Immature natural killer cell (primary cell): ENCODE measurements at places on chromosomes 3 and 15.

- no peak overlapping the region for H3K4me3 ChIP-seq
- H3K27me3 ChIP-seq = no peaks in the 10 kb centered on the region
- H3K36me3 ChIP-seq = peaks cover 23% of the 10 kb centered on the region
- H3K4me1 ChIP-seq = peaks cover 12% of the 10 kb centered on the region
Measured at GRCh38 chr3:143525408-143525807, 322.9 kb downstream of the SLC9A9 start.

DNA sequence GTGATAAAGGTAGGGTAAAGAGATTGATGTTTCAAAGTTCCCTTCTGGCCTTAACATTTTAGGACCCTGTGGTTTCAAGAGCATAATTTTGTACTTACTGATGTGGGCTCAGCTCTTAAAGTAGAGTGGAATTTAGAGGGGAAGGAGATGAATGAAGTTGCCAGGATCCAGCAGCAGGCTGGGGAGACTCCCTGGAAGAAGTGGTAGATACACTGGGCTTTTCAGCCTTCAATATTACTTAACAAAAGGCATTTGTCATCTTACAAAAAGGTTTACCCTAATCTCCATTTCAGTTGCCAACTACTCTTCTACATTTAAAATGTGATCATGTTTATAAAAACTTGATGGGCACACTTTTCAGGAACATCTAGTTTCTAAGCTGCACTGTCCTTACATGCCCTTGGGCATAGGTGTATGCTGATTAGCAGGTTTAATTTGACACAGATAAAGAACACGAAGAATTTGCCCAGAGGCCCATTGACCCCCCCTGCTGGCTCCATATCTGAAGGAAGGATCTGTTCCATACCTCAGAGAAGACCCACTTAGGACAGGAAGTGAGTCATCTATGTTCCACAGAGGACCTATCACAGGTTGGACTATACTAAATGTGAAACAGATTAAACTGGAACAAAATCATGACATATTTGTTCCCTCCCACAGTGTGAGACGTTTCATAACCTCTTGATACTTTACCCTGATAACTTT is 93.0 kb upstream of the LPP start:
- peaks cover 1% of the 10 kb centered on the region for H3K27me3 ChIP-seq
- peak; percentile 61 for DNase-seq
- H3K4me1 ChIP-seq = peaks cover 9% of the 10 kb centered on the region
- peak overlapping the region; percentile 31 for H3K27ac ChIP-seq

GRCh38 chr3:49454458-49454857 is 15.6 kb upstream of the DAG1 start:
- no peak for DNase-seq
- no peaks in the 10 kb centered on the region for H3K4me1 ChIP-seq
- H3K27ac ChIP-seq = no peak overlapping the region
- H3K36me3 ChIP-seq = no peaks in the 10 kb centered on the region
- H3K4me3 ChIP-seq = no peak overlapping the region

- peaks cover 3% of the 10 kb centered on the region for H3K36me3 ChIP-seq
- H3K4me3 ChIP-seq = peak overlapping the region; percentile 76
- peaks cover 1% of the 10 kb centered on the region for H3K27me3 ChIP-seq
- H3K27ac ChIP-seq = peak overlapping the region; percentile 89
Measured at GRCh38 chr3:27479806-27480543, 4.2 kb downstream of the SLC4A7 start.

DNA sequence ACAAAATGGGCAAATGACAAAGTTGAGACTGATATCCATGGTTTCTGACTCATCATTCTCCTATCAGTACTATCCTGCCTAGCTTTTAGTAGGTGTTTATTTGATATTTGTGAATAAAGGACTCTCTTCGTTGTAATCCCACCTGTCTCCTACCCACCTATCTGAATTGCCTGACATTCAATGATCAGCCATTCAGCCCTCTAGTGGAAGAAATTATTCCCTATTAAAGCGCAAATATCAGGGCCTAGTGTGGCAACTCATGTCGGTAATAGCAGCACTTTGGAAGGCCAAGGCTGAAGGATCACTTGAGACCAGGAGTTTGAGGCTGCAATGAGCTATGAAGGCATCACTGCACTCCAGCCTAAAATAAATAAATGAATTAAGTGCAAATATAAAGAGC is 195.7 kb upstream of the SETMAR start:
- H3K27ac ChIP-seq = no peak overlapping the region
- H3K36me3 ChIP-seq = no peaks in the 10 kb centered on the region
- H3K4me3 ChIP-seq = no peak overlapping the region
- no peak for DNase-seq

GRCh38 chr15:41568350-41569017 is 9.5 kb downstream of the TYRO3 start:
- no peak overlapping the region for H3K27ac ChIP-seq
- no peak overlapping the region for H3K4me3 ChIP-seq
- H3K4me1 ChIP-seq = no peaks in the 10 kb centered on the region
- DNase-seq = no peak

DNA sequence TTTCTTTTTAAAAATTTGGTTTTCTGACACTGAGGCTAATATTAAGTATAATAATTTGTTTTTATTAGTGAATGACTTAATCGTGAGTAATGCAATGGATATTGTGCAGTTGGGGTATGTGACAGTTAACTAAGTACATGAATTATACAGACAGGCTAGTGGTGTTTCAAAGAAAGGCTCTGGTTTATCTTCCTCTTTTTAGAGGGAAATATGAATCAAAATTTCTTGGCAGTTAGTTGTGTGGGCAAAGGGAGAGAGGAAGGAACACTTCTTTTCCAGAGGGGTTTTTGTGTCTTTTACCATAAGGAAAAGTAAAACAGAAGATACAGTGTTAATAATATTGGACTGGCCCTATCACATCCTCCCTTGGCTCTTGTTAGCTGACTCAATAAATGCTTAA is 2.7 kb downstream of the ZNF654 start:
- DNase-seq = no peak
- H3K27ac ChIP-seq = no peak overlapping the region
- no peaks in the 10 kb centered on the region for H3K36me3 ChIP-seq
- H3K4me1 ChIP-seq = peaks cover 47% of the 10 kb centered on the region
- peaks cover 3% of the 10 kb centered on the region for H3K27me3 ChIP-seq
- H3K4me3 ChIP-seq = no peak overlapping the region

GRCh38 chr3:133469140-133469731 is 69.4 kb downstream of the BFSP2 start:
- H3K4me1 ChIP-seq = no peaks in the 10 kb centered on the region
- peaks cover 5% of the 10 kb centered on the region for H3K27me3 ChIP-seq
- no peaks in the 10 kb centered on the region for H3K36me3 ChIP-seq
- H3K27ac ChIP-seq = no peak overlapping the region
- H3K4me3 ChIP-seq = no peak overlapping the region

- H3K4me1 ChIP-seq = peaks cover 6% of the 10 kb centered on the region
- H3K27me3 ChIP-seq = peaks cover 5% of the 10 kb centered on the region
- no peak overlapping the region for H3K27ac ChIP-seq
- H3K4me3 ChIP-seq = no peak overlapping the region
- no peak for DNase-seq
Measured at GRCh38 chr15:95486224-95486623, 844.3 kb upstream of the NR2F2 start.

DNA sequence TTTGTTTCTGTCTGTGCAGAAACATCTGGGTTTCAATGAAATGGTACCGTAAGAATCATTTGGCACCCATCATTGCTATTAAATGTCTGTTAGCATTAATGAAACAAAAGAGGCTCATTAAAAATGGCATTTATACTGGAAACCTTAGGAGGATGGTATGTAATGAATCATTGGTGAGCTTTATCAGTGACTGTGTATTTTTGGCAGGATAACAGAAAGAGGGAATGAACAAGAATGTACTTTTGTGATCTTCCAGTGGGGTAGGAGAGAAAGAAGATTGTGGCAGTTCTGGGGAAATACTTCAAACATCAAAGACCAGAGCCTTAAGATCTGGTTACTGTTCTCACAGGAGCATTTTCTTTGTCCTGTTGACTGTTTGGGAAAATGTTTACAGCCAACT is 4.7 kb upstream of the DCBLD2 start:
- H3K4me1 ChIP-seq = peaks cover 10% of the 10 kb centered on the region
- no peak overlapping the region for H3K27ac ChIP-seq
- no peak for DNase-seq
- no peak overlapping the region for H3K4me3 ChIP-seq
- H3K27me3 ChIP-seq = peaks cover 5% of the 10 kb centered on the region
- H3K36me3 ChIP-seq = no peaks in the 10 kb centered on the region

- DNase-seq = peak; percentile 6
- peaks cover 4% of the 10 kb centered on the region for H3K36me3 ChIP-seq
- no peak overlapping the region for H3K4me3 ChIP-seq
- H3K27me3 ChIP-seq = peaks cover 2% of the 10 kb centered on the region
- H3K4me1 ChIP-seq = no peaks in the 10 kb centered on the region
Measured at GRCh38 chr15:67433495-67434099, 87.3 kb upstream of the C15orf61 start.

- H3K27ac ChIP-seq = no peak overlapping the region
- H3K4me3 ChIP-seq = no peak overlapping the region
- H3K4me1 ChIP-seq = no peaks in the 10 kb centered on the region
- no peaks in the 10 kb centered on the region for H3K27me3 ChIP-seq
- no peak for DNase-seq
Measured at GRCh38 chr15:66649235-66649984, 52.6 kb upstream of the SMAD6 start.

- H3K27ac ChIP-seq = no peak overlapping the region
- H3K4me3 ChIP-seq = no peak overlapping the region
- H3K36me3 ChIP-seq = no peaks in the 10 kb centered on the region
- DNase-seq = no peak
- no peaks in the 10 kb centered on the region for H3K4me1 ChIP-seq
Measured at GRCh38 chr15:45863881-45864580, 229.2 kb downstream of the SQOR start.

- H3K4me1 ChIP-seq = peaks cover 66% of the 10 kb centered on the region
- no peak overlapping the region for H3K4me3 ChIP-seq
- peaks cover 4% of the 10 kb centered on the region for H3K36me3 ChIP-seq
- no peak for DNase-seq
Measured at GRCh38 chr3:172277151-172277652, 171.1 kb downstream of the GHSR start.

- H3K27ac ChIP-seq = peak overlapping the region; percentile 82
- peaks cover 100% of the 10 kb centered on the region for H3K4me1 ChIP-seq
- H3K36me3 ChIP-seq = no peaks in the 10 kb centered on the region
- DNase-seq = peak; percentile 13
- no peak overlapping the region for H3K4me3 ChIP-seq
Measured at GRCh38 chr15:63238796-63239195, 38.6 kb upstream of the APH1B start.

DNA sequence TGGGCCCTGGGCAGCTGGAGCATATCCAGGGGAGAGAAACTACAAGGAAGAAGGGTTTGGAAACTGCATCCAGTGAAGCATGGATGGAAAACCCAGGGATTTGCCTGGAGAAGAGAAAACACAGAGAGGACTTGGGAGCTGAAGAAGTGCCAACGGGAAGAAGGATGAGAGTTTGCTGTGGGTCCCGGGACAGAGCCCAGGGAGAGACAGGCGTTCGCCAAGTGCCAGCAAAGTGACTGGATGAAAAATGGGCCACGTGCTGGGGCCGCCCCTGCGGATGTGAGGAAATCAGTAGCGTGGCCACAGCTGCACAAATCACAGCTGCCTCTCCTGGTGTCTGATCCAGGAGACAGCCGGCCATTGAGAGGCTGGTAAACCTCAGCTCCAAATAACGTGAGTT is 70.4 kb downstream of the HES1 start:
- peaks cover 27% of the 10 kb centered on the region for H3K27me3 ChIP-seq
- H3K4me3 ChIP-seq = no peak overlapping the region
- no peak for DNase-seq
- no peaks in the 10 kb centered on the region for H3K36me3 ChIP-seq
- H3K27ac ChIP-seq = no peak overlapping the region

- no peak overlapping the region for H3K27ac ChIP-seq
- H3K36me3 ChIP-seq = peaks cover 12% of the 10 kb centered on the region
- no peak for DNase-seq
- peaks cover 3% of the 10 kb centered on the region for H3K27me3 ChIP-seq
- H3K4me3 ChIP-seq = no peak overlapping the region
- peaks cover 90% of the 10 kb centered on the region for H3K4me1 ChIP-seq
Measured at GRCh38 chr3:5149306-5149880, 27.3 kb downstream of the ARL8B start.

DNA sequence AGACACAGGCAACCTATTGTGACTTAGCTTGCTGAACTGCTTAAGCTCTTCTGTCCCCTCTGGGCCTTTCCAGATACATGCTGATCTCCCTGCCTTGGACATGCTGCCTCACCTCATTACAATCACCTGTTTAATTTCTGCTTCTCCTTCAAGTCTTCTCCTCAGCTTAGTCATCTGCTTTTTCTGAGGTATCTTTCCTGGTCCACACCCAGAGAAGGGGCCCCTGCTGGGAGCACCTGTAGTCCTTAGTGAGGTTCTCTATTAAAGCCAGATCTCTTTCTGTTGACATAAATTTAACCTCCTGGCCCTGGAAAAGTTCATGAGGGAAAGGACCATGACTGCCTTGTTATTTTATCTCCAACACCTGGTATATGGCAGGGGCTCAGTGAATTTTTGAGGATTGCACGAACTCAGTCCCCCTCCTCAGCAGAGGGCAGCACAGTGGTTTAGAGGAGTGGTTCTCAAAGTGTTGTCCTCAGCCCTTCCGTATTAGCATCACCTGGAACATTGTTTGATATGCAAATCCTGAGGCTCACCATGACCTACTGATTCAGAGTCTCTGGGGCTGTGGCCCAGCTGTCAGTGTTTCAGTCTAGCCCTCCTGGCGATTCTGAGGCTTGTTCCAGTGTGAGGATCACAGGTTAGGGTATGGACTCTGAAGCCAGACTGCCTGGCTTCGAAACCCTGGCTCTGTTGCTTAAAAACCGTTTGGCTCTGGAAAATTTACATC is 12.7 kb downstream of the COL6A6 start:
- no peaks in the 10 kb centered on the region for H3K27me3 ChIP-seq
- H3K4me1 ChIP-seq = no peaks in the 10 kb centered on the region
- H3K36me3 ChIP-seq = no peaks in the 10 kb centered on the region
- no peak overlapping the region for H3K4me3 ChIP-seq

- H3K27ac ChIP-seq = no peak overlapping the region
- no peak for DNase-seq
- no peak overlapping the region for H3K4me3 ChIP-seq
Measured at GRCh38 chr3:16066975-16067374, 107.5 kb upstream of the GALNT15 start.

DNA sequence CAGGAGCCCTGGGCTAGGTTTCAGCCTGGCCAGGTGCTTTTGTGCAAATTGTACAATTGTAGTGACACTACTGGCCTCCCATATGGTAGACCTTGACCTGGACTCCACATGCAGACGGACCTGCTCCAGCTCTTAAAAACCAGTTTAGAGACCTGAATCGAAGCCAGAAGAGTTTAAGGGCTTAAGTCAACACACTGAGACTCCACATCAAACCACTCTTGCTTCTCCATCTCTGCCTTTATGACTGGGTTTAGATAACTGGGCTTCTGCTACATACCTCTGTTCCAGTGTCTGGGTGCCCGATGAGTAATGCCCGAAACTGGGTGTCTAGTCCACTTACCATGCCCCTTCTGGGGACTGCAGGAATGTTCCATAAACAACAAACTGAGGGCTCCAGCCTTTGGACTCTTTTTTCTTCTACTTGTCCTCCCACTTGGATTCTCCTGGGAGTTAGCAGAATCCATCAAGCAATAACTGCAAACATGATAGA is 32.8 kb downstream of the TMEM212 start:
- no peak overlapping the region for H3K27ac ChIP-seq
- H3K4me1 ChIP-seq = no peaks in the 10 kb centered on the region
- H3K27me3 ChIP-seq = peaks cover 5% of the 10 kb centered on the region
